H9 (cell line): ENCODE measurements at places on chromosomes 16 and 17. TPM values are rescaled to one million over a fixed set of nuclear protein-coding genes. Genes with fewer than 3 reads are reported as not detected.

- no peak for DNase-seq
Measured at GRCh38 chr17:81416612-81417011, 21.4 kb downstream of the BAHCC1 start.

The LGALS9B gene
- total RNA-seq, result not detected in 2 replicates

The FOXJ1 gene
- total RNA-seq, result 3.7 and 4.0 TPM in 2 replicates

DNA sequence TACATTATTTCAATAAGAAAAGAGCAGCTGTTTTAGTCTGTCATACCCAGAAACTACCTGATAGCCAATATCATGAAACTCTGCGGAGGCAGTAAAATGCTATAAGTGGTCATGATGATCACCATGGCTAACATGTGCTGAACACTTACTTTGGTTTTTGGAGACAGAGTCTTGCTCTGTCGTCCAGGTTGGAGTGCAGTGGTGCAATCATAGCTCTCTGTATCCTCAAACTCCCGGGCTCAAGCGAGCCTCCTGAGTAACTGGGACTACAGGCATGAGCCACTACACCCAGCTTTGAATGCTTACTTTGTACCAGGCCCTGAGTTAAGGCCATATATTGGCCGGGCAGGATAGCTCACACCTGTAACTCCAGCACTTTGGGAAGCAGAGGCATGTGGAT, 101.2 kb upstream of the DHX40 start:
- no peak for DNase-seq

The NTN1 gene
- total RNA-seq, result 1.2 and 1.3 TPM in 2 replicates

GRCh38 chr17:35540589-35541404, 3.3 kb upstream of the SLFN12L start:
- DNase-seq, result no peak

DNA sequence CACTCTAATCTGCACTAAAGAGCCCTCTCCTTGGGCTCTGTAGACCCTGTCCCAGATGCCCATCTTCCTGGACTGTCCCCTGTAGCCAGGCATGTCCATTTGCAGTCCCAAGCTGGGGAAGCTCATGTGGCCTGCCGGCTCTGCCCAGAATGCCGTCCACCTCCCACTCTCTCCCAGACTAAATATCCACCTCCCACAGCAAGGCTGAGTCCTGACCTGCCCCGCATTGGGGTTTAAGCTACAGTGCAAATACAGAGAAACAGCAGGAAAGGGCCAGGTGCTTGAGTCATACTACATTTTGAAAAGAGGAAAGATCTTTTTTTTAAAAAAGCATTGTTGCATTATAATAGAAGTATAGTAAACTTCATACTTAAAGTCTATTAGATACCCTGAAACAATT, 3.0 kb downstream of the ST6GALNAC2 start:
- no peak for DNase-seq

GRCh38 chr17:79125503-79125902, 50.9 kb downstream of the ENGASE start:
- DNase-seq, result no peak

- DNase-seq, result no peak
Measured at GRCh38 chr16:72666267-72666666, 381.7 kb downstream of the ZFHX3 start.

The KRTAP9-4 gene
- total RNA-seq, result not detected in 2 replicates

The RCVRN gene
- total RNA-seq, result not detected in 2 replicates

DNA sequence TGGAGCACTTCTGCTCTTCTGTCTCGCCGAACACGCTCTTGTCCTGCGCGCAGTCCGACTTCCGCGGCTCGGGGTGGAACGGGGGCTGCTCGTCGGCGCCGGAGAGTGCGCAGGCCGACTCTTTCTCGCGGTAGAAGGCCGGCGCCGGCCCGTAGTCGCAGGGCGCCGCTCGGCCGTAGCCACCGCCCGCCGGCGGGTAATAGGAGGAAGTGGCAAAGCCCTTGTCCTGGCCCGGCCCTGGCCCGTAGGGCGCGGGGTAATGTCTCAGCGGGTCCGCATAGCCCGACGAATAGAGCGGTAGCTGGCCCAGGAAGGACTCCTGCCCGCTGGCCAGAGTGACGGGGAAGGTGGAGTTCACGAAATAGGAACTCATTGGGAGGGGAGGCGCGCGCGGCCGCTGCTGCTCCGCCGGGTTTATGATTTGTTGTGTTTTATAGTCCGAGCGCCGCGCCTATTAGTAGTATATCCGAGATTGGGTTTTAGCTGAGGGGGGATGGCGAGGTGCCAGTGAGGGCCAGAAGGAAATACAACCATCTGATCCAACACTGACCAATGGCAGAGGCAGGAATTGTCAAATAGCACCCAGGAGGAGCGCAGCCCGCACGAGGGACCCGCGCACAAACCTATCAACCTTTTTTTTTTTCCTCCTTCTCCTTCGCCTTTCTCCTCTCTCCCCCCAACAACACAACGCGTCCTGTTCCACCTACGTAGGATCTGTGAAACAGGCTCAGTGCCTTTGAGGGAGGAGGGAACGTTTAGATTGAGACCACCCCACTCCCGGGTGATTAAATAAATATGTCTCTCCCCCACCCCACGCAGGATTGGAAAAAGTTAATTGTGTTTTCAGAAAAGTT, 4.4 kb upstream of the HOXB5 start:
- DNase-seq, result no peak

DNA sequence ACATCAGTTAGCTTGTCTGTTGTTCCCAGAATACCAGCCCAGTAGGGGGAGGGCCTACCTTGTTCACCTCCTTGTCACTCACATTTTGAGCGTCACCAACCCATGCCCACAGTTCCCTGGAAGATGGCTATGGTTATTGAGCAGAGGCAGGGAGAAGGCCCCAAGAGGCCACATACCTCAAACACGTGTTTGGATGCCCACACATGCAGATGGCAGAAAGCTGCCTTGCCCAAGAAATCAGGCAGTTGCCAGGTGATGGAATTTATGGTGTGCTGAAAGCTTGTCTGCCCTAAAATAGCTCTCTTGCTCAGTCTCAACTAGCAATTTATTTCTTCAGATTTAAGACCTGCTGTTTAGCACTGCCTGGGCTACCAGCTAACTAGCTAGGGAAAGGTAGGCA, 16.5 kb upstream of the CMTM4 start:
- DNase-seq, result no peak

- DNase-seq, result no peak
Measured at GRCh38 chr17:29870836-29871465, 59.1 kb downstream of the SSH2 start.

- peak; percentile 61 for DNase-seq
Measured at GRCh38 chr17:17044846-17045561, 2.7 kb downstream of the MPRIP start.

The MYH2 gene
- total RNA-seq, result 0.68 and 0.90 TPM in 2 replicates

The KRTAP17-1 gene
- total RNA-seq, result not detected in 2 replicates

The GLIS2 gene
- 14.3 and 14.9 TPM in 2 replicates for total RNA-seq

- no peak for DNase-seq
Measured at GRCh38 chr17:44584443-44584842, 27.2 kb downstream of the FZD2 start.

DNA sequence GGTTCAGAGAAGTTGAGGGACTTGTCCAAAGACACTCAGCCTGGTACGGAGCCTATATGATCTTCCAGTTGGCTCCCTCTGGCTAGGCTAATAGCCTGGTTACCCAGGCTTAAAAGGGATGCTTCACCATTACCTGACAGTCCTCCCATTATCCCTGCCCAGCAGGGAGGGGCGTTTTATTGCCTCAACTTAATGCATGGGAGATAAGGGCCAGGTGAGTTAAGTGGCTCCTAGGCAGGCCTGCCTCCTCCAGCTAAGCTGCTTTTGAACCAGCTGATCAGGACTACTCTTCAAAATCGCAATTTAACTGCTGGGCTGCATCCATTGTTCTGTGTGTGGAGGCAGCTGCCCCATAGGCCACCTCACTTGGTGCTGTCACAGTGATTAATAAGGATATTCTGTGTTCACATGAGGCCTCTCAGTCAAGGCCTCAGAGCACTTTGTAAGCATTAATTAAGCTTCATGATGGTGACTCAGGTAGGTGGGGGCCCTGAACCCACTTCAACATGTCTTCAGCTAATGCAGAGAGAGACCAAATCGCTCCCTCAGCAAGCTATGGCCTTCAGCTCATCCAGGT, 27.9 kb downstream of the SMPD3 start:
- DNase-seq, result no peak

DNA sequence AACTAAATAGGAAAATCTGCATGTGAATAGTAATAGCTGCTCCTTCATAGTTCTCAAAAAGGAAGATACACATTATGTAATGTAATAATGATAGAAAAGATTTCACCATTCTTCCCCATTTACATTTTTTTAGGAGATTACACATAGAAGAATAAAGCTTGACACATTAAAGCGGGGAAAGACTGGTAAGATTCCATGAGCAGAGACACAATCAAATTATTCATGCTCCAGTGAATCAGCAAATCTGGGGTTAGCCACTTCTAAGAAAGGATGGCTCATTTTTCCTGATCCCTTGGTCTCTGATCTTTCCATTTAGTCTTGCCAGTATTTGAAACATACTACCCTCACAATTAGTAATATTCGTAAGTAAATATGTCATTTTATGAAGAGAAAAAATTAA, 81.9 kb downstream of the CA4 start:
- no peak for DNase-seq

GRCh38 chr16:56343661-56344517, 81.5 kb downstream of the AMFR start:
- DNase-seq, result no peak

- DNase-seq, result no peak
Measured at GRCh38 chr16:54072237-54072636, 214.3 kb downstream of the IRX3 start.

- DNase-seq, result peak; percentile 100
Measured at GRCh38 chr17:39225959-39226683, 376 bp upstream of the STAC2 start.

The NPIPA5 gene
- total RNA-seq, result 4.8 and 5.2 TPM in 2 replicates

DNA sequence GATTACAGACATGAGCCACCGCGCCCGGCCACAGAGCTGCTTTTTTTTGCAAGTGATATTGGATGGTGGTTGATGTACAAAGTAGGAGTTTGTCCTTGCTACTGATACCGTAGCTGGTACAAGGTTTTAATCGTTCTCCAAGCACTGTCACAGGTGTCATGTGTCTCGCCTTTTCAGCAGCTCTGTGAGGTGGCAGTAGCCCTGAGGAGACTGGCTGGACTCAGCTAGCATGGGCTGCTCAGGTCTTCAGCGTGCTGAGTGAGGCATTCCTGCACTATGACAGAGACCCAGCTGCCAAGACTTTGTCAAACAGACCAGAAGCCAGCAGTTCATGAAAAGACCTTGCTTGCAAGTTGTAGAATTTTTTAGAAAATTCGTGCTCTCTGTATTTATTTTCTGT, 7.2 kb downstream of the WWOX start:
- DNase-seq, result no peak

GRCh38 chr17:75776386-75777295, 8.0 kb upstream of the UNK start:
- DNase-seq, result no peak

GRCh38 chr17:36197387-36197703, 787 bp upstream of the CCL3L1 start:
- DNase-seq, result no peak

GRCh38 chr16:474420-475122, 49.1 kb downstream of the RAB11FIP3 start:
- no peak for DNase-seq
